ENCODE measurements at places on chromosomes 7 and 10.

GRCh38 chr7:45576249-45576929 is 2.2 kb downstream of the ADCY1 start:
- no peak for DNase-seq

- no peak for DNase-seq
Observed at GRCh38 chr10:89151857-89152256, 55.3 kb downstream of the CH25H start.

DNA sequence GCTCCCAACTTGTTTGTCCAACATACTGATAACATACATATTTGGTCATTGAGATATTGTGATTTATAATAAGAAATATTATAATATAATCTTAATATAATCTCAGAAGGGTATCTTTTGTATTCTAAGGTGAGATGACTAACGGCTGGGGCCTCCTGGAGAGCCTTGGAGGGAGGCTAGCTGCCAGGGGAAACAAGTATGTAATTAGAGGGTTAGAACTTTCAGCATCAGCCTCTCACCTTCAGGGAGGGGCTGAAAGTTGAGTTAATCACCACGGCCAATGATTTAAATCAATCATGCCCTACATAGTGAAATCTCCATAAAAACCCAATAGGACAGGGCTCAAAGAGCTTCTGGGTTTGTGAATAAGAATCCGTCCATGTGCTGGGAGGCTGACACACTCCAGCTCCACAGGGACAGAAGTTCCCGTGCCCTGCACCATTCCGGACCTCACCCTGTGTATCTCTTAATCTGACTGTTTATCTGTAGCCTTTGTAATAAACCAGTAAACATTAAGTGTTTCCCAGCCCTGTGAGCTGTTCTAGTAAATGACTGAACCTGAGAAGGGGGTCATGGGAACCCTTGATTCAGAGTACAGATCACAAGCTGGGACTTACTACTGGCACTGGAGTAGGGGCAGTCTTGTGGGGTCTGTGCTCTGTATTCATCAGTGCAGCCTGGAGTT is 86.3 kb upstream of the STEAP1B start:
- no peak for DNase-seq

DNA sequence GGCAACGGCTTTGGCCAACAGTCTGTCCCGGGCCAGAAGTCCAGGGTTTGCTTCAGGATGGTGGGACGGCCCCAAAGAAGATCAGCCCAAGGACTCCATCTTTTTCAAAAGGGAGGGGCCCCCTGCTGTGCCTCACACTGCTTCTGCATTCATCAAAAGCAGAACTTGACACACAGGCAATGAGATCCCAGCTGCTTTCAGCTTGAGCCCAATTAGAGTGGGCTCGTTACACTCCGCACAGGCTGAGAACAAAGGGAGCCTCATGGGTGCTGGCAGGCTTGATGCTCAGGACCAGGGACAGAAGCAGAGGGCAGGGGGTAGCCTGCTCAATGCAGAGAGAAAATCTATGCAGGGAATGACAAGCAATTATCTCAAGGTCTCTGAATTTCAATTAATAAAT is 45.5 kb downstream of the VOPP1 start:
- DNase-seq: peak; percentile 70

DNA sequence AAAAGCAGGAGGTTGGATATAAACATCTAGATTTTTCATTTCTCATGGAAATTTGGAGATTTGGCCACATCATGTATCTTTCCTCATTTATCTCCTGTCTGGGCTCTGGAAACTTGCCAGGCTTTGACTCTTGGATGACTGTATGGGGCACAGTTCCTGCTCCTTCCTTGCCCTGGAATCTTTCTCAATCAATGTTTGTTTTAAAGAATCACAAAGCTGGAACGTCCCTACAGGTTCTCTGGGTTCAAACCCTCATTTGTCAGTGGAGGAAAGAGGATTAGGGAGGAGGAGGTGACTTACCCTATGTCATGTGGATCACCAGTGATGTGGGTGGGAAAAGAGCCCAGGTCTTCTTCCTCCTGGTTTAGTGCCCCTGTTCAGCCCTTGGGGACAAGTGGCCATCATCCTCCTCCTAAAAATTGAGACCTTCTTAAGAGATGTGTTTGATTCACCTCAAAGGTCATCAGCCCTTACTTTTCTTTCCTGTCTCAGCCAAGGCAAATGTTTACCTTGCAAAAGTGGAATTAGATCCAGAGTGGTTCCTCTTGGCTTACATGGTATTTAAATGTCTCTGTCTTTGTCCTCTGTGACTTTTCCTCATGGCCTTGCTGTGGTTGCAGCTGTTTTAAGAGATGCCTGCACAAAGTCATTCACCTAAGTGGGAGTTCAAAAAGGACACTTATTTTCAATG is 38.8 kb upstream of the PDZD8 start:
- no peak for DNase-seq

- DNase-seq: no peak
Observed at GRCh38 chr10:11798845-11799735, 24.1 kb upstream of the PROSER2 start.

DNA sequence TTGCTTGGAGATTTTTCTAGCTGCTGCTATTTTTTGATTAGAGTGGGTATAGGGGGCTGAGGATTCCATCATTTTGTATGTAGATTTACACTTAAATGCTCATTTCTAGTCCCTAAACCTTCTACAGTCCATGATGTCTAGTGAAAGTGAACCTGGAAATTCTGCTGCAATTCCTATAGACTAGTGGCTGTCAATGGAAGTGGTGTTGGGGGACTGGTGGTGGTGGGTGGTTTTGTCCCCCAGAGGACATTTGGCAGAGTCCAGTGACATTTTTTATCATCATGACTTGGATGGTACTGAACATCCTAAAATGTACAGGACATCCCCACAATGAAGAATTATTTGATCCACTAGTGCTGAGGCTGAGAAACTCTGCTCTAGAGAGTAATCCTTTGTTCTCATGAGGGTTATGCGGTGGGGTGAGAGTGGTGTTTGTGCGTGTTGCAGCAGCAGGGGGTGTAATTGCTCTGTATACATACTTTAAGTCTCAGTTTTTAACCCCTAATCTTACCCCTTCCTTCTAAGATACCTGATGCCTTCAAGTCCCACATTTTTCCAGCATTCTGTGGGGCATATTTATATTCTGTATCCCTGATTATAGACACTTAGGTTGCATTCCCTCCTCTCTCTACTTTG is 35.0 kb downstream of the KIF11 start:
- no peak for DNase-seq

DNA sequence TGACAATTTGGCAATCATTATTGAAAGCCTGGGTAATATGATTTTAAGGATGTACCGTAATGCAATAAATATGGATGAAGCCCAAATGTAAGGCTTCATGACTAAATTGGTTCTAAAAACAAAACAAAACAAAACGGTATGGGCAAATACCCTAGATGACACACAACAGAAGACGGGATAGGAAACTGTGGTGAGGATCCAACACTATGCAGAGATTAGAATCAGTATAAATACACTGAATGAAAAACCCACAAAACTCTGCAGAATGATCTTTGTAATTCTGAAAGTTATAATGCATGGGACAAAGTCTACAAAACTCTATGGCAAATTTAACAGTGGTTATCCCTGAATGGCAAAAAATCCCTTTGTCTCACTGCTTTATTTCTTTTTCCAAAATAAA is 57.6 kb downstream of the MALSU1 start:
- no peak for DNase-seq

DNA sequence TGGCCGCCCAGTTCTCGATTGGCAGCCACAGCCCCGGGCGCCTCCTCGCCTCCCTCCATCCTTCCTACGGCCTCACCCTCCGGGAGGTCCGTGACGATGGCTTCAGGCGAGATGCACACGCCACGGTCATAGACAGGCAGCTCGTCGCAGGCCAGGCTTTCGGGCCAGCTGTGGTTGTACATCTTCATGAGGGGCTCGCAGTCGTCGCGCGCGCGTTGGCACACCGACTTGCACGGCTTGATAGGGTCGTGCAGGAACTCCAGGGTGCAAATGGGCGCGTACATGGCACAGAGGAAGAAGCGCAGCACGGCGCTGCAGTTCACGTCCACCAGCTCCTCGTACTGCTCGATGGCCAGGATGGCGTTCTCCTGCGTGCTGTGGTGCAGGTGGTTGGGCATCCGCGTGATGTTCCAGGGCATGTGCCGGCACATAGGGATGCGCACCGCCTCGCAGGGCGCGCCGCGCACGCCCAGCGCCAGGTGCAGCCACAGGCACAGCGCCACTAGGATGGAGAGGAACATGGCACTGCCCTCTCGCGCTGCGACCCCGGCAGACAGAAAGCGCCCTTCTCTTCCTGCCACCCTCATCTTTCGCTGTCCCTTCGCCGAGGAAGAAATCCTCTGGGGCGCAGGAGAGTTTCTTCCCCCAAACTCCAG is 472 bp downstream of the SFRP4 start:
- DNase-seq: no peak

DNA sequence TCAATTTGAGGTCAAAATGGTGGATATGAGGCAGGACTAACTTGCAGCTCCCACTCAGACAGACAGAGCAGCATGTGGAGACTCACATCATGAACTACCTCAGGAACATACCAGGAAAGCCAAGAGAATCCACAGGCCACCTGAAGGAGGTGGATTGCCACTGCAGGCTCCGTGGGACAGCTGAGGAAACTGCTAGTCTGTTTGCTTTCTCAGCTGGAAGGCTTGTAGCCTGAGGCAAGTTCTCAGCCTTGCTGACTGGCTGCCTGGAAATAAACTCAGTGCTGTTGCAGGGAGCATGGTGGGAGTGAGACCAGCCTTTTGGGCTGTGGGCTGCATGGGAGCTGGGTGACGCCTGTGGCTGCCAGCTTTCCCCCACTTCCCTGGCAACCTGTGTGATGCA is 202.9 kb downstream of the ZNF248 start:
- DNase-seq: no peak

- DNase-seq: peak; percentile 73
Observed at GRCh38 chr10:71396084-71396710, 523 bp upstream of the CDH23 start.

- no peak for DNase-seq
Observed at GRCh38 chr10:94413361-94413760, 11.0 kb downstream of the TBC1D12 start.

GRCh38 chr10:71636588-71636987 is 83.0 kb downstream of the C10orf105 start:
- no peak for DNase-seq

GRCh38 chr7:68306692-68307107 is 1291.6 kb upstream of the AUTS2 start:
- no peak for DNase-seq

DNA sequence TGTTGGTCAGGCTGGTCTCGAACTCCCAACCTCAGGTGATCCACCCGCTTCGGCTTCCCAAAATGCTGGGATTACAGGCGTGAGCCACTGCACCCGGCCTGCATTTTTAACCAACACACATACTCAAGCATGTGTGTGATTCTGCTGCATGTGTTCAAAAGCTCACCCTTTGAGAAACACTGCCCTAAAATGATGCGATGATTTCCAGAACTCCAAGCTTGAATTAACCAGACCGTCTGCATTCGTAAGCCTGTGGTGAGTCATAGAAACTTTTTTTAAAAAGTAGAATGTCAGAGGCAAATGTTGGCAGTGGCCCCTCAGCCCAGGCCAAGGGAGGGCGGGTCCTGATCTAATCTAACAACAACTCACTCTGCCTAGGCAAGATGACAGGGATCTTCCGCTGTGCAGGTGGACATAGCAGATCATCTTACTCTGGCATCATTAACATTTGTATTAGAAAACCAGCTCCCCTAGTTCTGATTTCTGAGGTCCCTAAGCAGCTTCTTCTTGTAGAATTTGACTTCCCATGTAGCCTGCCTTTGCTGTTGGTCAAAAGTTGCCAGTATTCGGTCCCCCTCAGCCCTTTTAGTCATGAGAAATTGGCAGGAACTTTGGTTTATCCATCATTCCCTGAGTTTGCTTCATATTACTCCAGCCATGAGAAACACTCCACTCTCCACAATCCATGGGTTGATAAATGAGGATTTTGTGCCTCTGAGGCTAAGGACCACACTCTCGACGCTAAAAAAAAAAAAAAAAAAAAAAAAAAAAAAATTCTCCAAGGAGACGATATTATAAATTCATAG is 190.4 kb downstream of the SKIDA1 start:
- DNase-seq: no peak

- DNase-seq: no peak
Observed at GRCh38 chr7:109901926-109902325, 1189.0 kb upstream of the LRRN3 start.

GRCh38 chr10:71633920-71634319 is 85.7 kb downstream of the C10orf105 start:
- DNase-seq: no peak

- no peak for DNase-seq
Observed at GRCh38 chr7:149772956-149773434, 393 bp downstream of the ZNF467 start.

DNA sequence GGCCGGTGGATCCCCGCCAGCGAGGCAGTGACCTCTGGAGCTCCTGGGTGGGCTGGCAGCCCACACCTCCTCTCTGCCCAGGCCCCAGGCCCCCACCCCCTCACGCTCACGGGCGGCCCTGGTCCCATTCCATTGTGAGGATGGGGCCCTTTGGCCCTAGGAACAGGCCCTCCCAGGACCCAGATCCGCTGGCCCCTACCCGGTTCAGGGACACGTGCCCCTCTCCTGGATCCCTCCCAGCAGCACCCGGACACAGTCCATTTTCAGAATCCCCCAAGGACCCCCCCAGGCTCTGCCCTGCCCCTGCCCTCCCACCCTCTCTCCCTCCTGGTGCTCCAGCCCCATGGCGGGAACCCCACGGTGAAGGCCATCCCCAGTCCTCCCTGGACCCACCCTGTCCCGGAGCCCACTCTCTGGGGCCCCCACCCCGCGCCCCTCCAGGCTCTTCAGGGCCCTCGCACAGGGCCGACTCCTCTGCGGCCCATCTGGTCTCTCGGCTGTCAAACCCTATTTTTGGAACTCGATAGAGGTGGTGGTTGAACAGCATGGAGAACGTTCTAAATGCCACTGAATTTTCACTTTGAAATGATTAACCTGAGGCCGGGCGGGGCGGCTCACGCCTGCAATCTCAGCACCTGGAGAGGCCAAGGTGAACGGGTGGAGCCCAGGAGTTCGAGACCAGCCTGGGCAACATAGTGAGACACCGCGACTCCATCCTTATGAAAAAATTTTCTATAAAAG is 8.1 kb downstream of the ADAP1 start:
- no peak for DNase-seq

- DNase-seq: no peak
Observed at GRCh38 chr10:13816195-13816925, 229.6 kb downstream of the PRPF18 start.

- DNase-seq: no peak
Observed at GRCh38 chr7:77202481-77202976, 2.9 kb upstream of the FGL2 start.
